ENCODE measurements at places on chromosomes 2 and 18. TPM values are rescaled to one million over a fixed set of nuclear protein-coding genes. Genes with fewer than 3 reads are reported as not detected.

Gene POTEI
- polyA plus RNA-seq, result 0.24 TPM

Gene CPO
- polyA plus RNA-seq, result 0.90 TPM

Gene CTNNA2
- 6.4 TPM for polyA plus RNA-seq

DNA sequence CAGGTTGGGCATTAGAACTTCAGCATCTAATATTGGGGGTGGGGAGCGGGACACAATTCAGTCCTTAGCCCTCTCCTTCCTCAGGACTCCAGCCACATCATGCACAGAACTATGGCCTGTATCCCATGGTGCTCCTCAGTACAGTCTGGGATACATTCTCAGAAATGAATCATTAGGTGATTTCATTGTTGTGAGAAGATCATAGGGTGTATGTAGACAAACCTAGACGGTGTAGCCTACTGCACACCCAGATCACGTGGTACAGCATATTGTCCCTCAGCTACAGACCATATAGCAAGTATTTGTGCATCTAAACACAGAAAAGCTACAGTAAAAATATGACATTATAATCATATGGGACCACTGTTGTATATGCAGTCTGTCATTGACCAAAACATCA is 23.2 kb upstream of the IMP4 start:
- no peak overlapping the region for H3K4me3 ChIP-seq
- no peak overlapping the region for H3K27ac ChIP-seq
- no peak for DNase-seq
- no peaks in the 10 kb centered on the region for H3K4me1 ChIP-seq
- no peaks in the 10 kb centered on the region for H3K36me3 ChIP-seq
- H3K27me3 ChIP-seq, result no peaks in the 10 kb centered on the region

GRCh38 chr2:30527411-30527810 is 80.4 kb downstream of the LCLAT1 start:
- no peak overlapping the region for H3K27ac ChIP-seq
- no peaks in the 10 kb centered on the region for H3K36me3 ChIP-seq
- peaks cover 10% of the 10 kb centered on the region for H3K4me1 ChIP-seq
- no peaks in the 10 kb centered on the region for H3K27me3 ChIP-seq

- no peaks in the 10 kb centered on the region for H3K27me3 ChIP-seq
- H3K4me1 ChIP-seq, result peaks cover 6% of the 10 kb centered on the region
- no peaks in the 10 kb centered on the region for H3K36me3 ChIP-seq
- DNase-seq, result no peak
- no peak overlapping the region for H3K4me3 ChIP-seq
Measured at GRCh38 chr18:51540562-51540961, 343.1 kb upstream of the MEX3C start.

GRCh38 chr2:240624950-240625621 is at the start of gene GPR35:
Gene GPR35, plus strand, starts transcription at chr2:240625480. Its CDS starts 4,473 bp downstream, at chr2:240629953.
- H3K27ac ChIP-seq, result no peak within 1 kb of the TSS
- no peaks in the 10 kb centered on the region for H3K27me3 ChIP-seq
- H3K4me1 ChIP-seq, result no peaks in the 10 kb centered on the region
- H3K4me3 ChIP-seq, result no peak within 1 kb of the TSS
- DNase-seq, result no peak

- H3K27ac ChIP-seq, result no peak overlapping the region
- H3K4me3 ChIP-seq, result no peak overlapping the region
- no peaks in the 10 kb centered on the region for H3K27me3 ChIP-seq
Measured at GRCh38 chr2:239775623-239776435, 249.3 kb downstream of the NDUFA10 start.

DNA sequence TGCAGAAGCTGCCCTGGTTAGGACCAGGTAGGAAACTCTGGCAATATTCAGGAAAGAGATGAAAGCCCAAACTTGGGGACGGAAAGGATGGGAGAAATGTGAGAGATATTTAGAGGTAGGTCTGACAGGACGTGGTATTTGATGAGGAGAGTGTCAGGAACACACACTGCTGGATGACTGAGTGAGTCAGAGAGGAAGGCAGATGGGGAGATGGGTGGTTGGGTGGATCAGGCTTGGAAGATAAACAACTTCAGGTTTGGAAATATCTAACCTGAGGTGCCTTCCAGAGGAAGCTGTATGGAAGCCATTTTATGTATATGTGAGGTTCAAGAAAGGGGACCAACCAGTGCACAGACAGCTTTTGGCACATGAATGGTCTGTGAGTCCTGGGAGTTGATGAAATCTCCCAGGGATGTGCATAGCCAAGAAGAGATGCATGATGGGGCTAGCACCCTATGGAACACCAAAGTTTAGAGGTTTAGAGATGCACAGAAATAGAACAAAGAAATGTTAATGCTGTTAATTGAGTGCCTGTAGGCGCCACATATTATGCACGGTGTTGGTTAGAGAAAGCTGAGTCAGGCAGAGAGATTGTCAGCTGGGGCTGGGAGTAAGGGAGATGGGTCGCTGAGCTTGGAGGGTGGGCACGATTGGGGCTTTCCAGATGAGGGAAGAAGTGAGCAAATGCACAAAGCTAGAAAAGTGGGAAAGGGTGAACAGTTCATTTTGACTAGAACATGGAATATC is 101.0 kb downstream of the VIT start:
- H3K4me1 ChIP-seq, result peaks cover 11% of the 10 kb centered on the region
- no peaks in the 10 kb centered on the region for H3K27me3 ChIP-seq
- no peak overlapping the region for H3K27ac ChIP-seq

GRCh38 chr2:188293601-188294351 is 2.1 kb downstream of the GULP1 start:
- peak overlapping the region; percentile 97 for H3K27ac ChIP-seq
- H3K36me3 ChIP-seq, result peaks cover 13% of the 10 kb centered on the region
- no peaks in the 10 kb centered on the region for H3K27me3 ChIP-seq
- peaks cover 40% of the 10 kb centered on the region for H3K4me1 ChIP-seq
- no peak for DNase-seq

GRCh38 chr2:138767101-138767500 is 13.1 kb downstream of the NXPH2 start:
- peaks cover 51% of the 10 kb centered on the region for H3K4me1 ChIP-seq
- H3K27ac ChIP-seq, result no peak overlapping the region
- no peak overlapping the region for H3K4me3 ChIP-seq
- no peak for DNase-seq
- H3K27me3 ChIP-seq, result no peaks in the 10 kb centered on the region

GRCh38 chr18:45133276-45133675 is 452.6 kb downstream of the SETBP1 start:
- H3K27me3 ChIP-seq, result no peaks in the 10 kb centered on the region

DNA sequence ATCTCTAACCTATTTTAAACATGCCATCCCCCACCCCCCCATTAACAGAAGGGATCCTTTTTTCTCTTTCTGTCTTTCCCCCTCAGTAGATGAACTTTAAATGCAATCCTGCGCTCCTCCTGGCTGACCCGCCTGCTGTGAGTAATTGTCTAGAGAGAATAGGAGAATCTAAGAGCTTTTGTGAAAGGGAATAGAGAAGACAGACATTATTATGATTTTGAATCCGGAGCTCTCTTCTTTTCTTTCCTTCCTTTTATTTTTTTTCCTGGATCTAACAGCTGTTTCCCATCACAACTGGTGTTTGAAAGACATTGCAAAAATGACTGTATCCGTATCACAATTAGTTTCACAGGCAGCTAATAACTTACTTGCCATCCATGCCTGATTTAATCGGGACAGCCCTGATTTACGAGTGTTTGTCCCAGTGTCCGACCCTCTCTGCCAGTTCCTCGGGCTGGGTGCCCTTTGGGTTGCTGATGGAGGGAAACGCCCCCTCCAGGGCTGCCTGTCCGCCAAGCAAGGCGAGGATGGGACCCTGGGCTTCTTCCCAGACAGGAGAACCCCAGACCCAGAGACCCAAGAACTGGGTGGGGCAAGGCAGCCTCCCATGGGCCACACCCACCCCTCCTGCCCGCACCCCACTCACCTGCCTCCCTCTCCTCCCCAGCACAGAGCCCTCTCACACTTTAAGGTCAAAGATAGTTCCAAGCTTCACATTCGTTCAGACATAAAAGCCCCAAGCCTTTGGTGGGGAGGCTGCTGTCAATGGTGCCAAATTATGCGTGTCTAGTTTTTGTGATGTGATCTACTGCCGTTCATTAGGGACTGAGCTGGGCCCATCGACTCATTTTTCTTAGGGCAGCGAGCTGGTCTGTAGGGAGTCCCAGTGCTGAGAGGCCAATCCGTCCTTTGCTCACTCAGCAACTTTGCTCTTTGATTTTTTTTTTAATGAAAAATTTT is 231.7 kb downstream of the ZNF516 start:
- H3K27me3 ChIP-seq, result no peaks in the 10 kb centered on the region
- no peaks in the 10 kb centered on the region for H3K36me3 ChIP-seq
- no peak for DNase-seq
- 0 out of 2 replicates have a peak overlapping the region, but pooled peaks have one; percentile 6 for H3K4me3 ChIP-seq

DNA sequence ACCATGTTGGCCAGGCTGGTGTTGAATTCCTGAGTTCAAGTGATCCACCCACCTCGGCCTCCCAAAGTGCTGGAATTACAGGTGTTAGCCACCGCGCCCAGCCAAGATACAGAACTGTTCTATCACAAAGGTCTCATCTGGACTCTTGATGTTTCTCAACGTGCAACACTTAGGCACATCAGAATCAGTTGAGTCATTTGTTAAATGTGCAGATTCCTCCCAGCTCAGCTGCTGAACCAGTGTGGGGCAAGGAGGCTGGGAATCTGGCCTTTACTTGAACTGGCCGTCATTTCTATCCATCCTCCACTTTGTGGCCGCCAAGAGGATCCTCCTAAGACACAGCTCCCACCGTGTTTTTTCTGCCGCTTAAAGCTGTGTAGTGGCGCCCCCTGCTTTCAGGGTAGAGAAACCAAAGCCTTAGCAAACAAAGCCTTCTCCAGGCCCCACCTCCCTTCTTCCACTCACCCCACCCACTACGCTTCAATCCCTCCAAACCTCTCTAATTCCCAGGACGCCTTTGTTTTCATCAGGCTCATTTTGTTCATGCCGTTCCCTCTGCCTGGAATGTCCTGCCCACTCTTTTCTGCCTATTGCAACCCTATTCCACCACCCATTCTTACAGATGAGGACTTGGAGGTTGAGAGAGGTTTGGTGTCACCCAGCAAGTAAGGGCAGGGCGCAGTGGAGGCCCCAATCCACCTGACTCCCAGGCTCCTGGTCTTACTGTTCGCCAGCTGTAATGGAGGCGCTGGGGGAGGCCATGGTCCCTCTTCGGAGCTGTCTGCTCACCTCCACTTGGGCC is 776 bp upstream of the SPEG start:
- DNase-seq, result peak; percentile 97
- H3K4me3 ChIP-seq, result peak overlapping the region; percentile 62

Data from GM23338 (cell line).